ENCODE measurements at places on chromosomes 7 and 10.

- no peak for DNase-seq
Observed at GRCh38 chr10:1551636-1552338, 185.5 kb downstream of the ADARB2 start.

DNA sequence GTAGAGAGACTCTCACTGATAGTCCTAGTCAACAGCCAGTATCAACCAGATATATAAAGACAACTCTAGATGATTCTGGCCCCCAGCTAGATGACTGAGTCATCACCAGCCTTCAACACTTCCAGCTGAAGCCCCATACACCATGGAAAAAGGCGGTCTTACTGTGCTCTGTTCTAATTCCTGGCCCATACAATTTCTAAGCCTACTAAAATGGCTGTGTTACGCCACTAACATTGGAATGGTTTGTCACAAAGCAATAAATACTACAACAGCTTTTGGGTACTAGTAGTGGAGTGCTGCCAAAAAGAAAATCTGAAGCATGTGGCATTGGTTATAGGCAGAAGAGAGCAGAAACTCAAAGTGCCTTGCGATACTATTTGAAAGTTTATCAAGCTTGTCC, 13.0 kb upstream of the TES start:
- DNase-seq: no peak

- DNase-seq: no peak
Observed at GRCh38 chr10:52906046-52906445, 133.5 kb upstream of the MBL2 start.

DNA sequence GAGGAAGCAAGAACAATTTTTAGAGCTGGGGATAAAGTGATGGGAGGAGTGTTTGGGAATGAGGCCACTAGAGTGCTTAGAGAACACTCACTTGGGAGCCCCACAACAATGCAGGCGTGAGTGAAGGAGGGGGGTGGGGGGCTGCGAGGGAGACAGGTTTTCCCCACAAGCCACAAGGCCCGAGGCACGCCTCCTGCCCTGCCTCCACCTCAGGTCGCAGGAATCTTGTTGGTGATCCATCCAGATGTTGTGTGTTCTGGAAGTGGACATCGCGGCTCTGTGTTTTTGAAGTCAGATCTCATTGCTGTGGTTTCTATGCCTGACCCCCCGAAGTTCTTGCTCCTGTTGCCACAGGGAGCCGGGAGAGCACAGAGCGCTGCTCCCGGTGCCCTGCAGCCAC, 178.0 kb upstream of the BMPER start:
- DNase-seq: no peak

DNA sequence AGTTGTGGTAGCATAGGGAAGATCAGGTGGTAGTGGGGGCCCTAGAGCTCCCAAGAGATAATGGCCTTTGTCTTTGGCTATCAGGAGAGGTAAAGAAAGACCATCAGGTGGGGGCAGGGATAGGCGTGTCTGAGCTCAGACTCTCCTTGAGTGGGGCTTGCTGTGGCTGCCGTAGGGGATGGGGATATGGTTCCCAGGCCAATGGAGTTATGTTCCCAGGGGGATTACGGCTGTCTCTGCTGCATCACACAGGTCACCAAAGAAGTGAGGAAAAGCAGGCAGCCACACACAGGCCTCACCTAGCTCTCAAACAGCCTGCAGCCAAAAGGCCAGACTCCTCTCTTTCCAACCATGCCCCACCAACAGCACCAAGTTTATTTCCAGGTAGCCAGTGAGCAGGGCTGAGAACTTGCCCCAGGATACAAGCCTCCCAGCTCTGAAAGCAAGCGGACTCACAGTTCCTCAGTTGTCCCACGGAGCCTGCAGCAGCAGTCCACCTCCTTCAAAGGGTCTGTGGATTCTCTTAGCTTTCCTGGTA, 37.6 kb upstream of the C1QL3 start:
- DNase-seq: no peak

All from stimulated activated CD8-positive, alpha-beta memory T cell treated with anti-CD3 and anti-CD28 coated beads, Interleukin-2, amount 100 ng/mL, for 48 hours (primary cell).